Activated CD8-positive, alpha-beta memory T cell treated with anti-CD3 and anti-CD28 coated beads for 1 hour (primary cell): ENCODE measurements at places on chromosomes 3 and 15.
A peak's percentile ranks its signal among the peaks of the same experiment; 100 is the strongest.

DNA sequence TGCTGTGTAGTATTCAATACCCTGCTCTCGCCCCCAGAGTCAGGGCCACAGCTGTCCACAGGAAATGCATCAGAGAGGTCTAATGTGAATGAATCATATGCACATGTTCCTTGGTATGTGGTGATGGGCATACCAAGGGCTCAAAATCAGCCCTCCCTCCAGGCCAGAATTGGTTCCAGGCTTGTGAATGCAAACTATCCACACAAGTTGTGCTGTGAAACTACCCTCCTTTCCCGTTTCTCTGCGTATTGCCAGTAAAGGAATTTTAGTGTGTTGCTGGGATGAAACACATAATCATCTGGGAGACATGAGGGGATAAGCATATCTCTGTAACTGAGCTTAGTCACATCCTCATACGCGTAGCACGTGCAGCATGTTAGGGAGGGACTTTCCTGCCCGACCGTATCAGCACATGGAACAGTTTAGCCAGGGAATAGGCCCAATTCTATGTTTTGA, 9.2 kb upstream of the MME start:
- DNase-seq: no peak

GRCh38 chr3:14414846-14415464, 12.5 kb downstream of the SLC6A6 start:
- no peak for DNase-seq

DNA sequence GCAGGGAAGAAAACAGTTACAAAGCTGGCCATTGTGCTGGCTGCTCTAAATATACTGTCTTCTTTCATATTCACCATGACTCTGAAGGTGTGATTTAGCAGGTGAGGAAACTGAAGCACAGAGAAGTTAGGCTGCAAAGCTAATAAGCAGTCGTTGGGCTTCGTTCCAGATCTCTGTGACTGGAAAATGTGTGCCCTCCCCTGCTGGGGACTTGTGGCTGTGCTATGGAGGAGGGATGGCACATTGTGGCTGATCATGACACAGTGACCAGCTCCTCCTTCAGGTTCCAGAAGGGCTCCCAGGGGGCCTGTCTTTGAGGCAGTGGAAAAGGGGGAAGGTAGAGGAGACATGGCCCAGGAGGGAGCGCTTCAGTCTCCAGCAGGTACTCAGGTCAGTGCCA, 19.2 kb downstream of the PXK start:
- no peak for DNase-seq

- no peak for DNase-seq
These were observed at the start of gene RAB6B for GRCh38 chr3:133895208-133896001. Gene RAB6B (minus strand): TSS chr3:133895882. CDS start chr3:133895466, 416 bp downstream.

DNA sequence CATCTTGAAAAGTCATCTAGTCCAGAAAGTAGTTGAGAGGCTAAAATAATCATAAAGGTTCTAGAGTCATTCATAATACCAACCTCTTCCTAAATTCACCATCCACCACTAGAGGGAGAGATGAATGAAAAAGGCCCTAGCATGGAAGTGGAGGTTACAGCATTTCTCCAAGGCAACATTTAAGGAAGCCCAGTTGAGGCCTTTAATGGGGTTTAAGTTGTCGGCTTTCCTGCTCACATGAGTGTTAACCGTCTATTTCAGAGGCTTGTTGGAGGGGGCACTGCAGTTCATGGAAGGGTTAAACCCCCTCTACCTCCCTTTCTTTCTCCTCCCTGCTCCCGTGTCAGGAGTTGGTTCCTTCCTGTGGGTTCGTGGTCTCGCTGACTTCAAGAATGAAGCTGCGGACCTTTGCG, 3.8 kb upstream of the SLCO3A1 start:
- no peak for DNase-seq

- DNase-seq: no peak
These were observed 88.4 kb upstream of the TBC1D5 start for GRCh38 chr3:17830788-17831187.

GRCh38 chr3:48280881-48281280, 40.0 kb downstream of the ZNF589 start:
- no peak for DNase-seq

GRCh38 chr3:183487016-183487415, 58.6 kb upstream of the MCF2L2 start:
- no peak for DNase-seq

DNA sequence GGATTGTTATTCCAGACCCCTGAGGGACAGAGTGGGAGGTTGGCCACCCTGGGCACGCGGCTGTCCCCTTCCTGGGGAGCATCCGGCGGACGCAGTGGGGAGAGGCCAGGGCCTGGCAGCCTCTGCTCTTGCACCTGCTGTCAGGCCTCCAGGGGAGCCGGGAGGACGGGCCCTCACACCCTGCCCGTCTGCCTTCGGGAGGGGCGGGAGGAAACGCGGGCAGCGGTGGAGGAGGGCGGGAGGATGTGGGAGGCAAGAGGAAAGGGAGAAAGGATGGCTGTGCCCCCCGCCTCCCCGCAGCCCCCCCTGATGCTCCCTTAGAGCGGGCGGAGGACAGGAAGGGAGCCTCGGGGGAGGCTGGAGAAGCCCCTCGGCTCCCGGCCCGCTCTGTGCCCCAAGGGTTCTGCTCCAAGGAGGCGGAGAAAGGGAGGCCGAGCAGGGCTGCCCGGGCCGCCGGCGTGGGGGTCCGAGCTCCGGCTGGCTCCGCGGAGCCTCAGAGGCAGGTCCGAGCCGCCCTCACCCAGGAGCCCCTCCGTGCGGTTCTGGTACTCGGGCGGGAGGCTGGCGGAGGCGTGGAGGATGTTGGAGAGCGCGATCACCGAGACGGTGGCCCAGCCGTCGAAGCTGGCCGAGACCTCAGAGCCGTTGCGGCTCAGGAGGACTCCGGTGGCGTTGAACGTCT, 40.9 kb downstream of the MUC20 start:
- DNase-seq: no peak

GRCh38 chr3:133776794-133777438, 28.7 kb upstream of the SRPRB start:
- DNase-seq: no peak

GRCh38 chr3:57268416-57268815, 24.1 kb downstream of the ASB14 start:
- DNase-seq: no peak

GRCh38 chr3:143138953-143139352, 19.4 kb downstream of the CHST2 start:
- DNase-seq: no peak

- DNase-seq: no peak
These were observed 292.3 kb downstream of the KBTBD8 start for GRCh38 chr3:67290438-67290837.

GRCh38 chr3:168714609-168715240, 619.0 kb upstream of the GOLIM4 start:
- no peak for DNase-seq

GRCh38 chr3:142225885-142226215, 465 bp upstream of the GK5 start:
- DNase-seq: no peak

DNA sequence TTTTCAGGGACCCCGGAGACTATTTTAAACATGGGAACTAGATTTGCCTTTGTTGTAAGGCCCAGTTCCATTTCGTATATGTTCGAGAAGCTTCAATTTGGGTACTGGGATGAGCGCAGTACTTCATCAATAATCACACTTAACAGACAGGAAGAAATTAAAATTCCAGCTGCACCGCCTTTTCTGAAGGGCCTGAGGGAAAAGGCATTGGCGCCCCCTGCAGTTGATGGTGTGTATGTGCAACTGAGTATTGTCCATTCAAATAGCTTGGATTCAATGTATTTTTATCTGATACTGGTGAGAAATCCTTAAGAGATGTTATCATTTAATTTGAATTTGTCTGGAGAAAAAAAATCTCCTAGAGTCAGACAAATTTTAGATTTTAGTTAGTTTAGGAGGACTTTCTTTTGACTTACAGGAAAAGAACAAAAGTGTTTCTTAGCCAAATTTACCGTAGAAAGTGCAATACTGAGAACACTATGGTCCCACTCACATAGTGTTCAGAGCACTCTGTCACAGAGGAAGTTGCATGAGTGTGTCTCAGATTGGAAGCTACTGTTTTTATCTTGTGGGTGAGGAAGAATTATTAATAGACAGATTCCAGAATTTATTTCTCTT, 5.4 kb upstream of the ALDH1A2 start:
- no peak for DNase-seq

- no peak for DNase-seq
These were observed 263.5 kb upstream of the BCHE start for GRCh38 chr3:166100730-166101129.

DNA sequence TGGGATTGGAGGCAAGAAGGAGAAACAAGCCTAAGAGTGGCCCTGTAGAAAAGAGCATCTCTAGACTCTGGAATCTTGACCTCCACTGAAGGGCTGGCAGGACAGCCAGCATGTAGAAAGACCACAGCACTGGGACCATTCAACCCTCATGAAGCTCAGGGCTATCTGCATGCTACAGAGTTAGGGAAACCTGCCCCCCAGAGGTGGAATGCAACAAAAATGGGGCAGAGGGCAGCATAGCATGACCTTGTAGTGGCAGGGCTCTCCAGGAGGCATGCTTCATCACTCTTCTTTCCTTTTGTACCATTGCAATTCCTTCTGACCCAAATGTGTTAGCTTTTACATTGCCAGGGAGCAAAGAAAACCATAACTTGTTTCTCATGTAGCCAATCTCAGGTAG, 445.4 kb downstream of the EPHB1 start:
- DNase-seq: no peak

GRCh38 chr15:66735909-66736305, 33.9 kb downstream of the SMAD6 start:
- DNase-seq: no peak

DNA sequence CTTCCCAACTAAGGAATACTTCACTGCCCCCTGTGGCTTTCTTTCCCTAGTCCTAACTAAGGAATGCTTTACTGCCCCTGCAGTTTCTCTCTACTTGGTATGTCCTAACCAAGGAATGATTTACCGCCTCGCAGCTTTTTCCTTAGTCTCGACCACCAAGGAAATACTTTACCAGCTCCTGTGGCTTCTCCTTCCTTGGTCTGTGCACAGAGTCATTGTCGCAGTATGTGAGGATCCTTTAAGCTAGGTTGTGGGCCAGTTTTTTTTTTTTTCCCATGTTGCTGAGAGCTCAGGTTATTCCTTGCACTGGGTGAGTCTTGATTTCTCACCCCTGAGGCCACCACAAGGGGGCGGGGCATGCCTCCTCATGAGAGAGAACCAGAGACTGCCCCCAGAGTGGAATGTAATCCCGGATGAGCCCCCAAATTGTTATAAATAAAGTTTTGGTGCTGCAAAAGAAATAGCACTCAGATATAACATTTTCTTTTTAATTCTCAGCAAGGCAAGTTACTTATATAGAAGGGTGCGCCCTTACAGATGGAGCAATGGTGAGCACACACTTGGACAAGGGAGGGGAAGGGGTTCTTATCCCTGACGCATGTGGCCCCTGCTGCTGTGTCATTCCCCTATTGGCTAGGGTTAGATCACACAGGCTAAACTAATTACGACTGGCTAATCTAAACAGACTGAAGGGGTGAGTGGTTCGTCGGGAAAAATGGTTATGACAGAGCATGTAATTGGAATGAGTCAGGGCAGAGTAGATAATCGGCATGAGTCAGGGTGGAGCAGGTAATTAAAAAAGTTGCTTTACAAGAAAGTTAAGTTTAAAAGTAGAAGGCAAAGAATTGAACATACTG, 27.0 kb downstream of the NDUFB4 start:
- no peak for DNase-seq

- no peak for DNase-seq
These were observed 381.2 kb upstream of the TBL1XR1 start for GRCh38 chr3:177578488-177578887.

GRCh38 chr15:75782926-75783325, 60.3 kb upstream of the UBE2Q2 start:
- DNase-seq: no peak

- no peak for DNase-seq
These were observed 99.1 kb upstream of the AGTR1 start for GRCh38 chr3:148598619-148599018.

- DNase-seq: no peak
These were observed 281.7 kb upstream of the COL8A1 start for GRCh38 chr3:99356696-99357095.

GRCh38 chr15:55588070-55588814, at the start of gene PYGO1:
Gene PYGO1 (minus strand): TSS chr15:55588345. CDS start chr15:55587883, 462 bp downstream.
- DNase-seq: peak; percentile 4

- DNase-seq: no peak
These were observed 90.2 kb upstream of the PRR20G start for GRCh38 chr3:127377801-127378655.

DNA sequence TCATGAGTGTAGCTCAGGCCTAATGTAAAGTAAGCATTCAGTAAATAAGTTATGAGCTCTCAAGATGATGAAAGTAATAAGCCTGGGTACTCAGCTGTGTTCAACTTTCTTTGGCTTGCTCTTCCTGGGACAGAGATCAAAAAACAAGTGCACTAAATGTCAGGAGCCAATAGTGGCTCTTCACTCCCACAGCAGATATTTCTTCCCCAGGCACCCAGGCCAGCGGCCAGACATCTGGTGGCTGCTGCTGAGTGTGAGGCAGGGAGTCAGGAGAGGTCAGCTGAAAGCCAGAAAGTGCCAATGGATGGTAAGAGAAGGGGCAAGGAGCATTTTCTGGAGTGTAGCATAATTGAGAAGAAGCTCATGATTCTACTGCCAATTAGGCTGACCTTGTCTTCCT, 18.2 kb upstream of the ITGA11 start:
- DNase-seq: no peak

DNA sequence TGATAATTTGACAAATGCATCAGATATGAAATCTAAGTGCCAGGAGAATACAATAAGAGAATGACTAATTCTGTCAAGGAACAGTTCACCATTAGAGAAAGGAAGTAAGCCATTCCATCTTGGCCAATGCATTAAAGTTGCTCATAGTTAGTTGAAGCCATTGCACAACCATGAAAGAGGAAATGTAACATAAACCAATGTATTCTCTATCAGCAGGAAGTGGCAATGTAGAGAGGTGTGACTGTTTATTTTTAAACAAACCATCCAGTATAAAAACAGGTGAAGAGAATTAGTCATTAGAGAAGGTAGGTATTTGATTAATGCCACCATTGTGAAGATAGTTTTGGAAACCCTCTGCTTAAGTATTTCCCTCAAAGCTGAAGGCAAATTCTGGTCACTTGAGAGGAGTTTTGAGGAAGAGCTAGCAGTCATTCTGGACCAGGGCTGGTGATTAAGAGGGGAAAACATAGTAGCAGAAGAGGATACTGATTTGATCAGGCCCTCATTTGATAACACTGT, 10.7 kb upstream of the ANXA2 start:
- no peak for DNase-seq

DNA sequence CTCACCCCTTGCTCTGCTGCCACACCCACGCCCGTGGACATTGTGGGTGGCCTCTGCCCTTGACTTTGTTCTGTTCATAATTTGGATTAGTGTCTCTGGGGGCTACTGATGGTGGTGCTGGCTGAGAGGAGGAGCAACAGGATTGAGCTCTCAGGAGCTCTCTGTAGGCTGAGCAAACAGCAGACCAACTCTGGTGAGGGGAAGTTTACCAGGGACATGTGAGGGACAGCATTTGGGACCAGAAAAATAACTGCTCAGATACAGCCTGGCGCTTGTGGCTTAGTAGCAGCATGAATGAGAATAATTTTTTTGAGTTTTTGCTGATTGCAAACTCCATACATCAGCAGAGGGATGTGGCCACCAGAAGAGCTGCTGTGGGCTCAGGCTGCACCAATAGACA, 14.8 kb downstream of the PPCDC start:
- no peak for DNase-seq
